ENCODE measurements at places on chromosomes 4 and X. TPM values are rescaled to one million over a fixed set of nuclear protein-coding genes. Genes with fewer than 3 reads are reported as not detected.

DNA sequence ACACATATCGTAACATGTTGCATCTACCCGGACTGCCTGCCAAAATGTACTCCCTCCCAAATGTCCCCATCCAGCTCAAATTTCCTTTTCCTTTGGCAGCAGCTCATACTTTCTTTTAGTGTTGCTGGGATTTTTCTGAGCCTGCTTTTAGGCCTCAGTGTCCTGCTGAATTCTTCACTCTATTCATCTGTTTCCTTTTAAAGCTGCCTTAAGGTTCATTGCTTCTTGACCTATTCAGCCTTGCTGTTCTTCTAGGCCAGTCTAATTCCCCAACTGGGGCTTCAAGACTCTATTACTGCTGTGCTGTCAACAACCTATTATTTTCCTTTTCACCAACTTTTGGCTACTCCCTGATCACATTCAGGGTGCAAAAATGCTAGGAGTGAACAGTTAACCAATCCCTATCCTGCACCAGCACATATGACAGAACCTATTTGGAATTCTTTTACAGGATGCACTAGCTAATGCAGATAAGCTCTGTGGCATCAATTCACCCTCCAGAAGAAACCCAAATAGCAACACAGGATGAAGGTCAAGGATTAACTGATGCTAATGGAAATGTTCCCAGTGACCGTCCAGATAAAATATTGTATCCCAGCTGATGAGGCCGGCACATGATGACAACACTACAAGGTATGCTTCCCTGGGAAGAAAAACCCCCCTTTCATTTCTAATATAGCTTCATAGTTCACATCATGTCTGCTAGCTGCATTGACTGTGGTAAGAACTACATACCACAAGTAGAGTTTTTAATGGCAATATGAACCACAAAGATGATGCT is 114.7 kb upstream of the TTC29 start:
- peaks cover 2% of the 10 kb centered on the region for H3K36me3 ChIP-seq
- no peak overlapping the region for H3K4me3 ChIP-seq
- peaks cover 10% of the 10 kb centered on the region for H3K4me1 ChIP-seq
- no peak overlapping the region for H3K27ac ChIP-seq
- H3K27me3 ChIP-seq: peaks cover 3% of the 10 kb centered on the region

DNA sequence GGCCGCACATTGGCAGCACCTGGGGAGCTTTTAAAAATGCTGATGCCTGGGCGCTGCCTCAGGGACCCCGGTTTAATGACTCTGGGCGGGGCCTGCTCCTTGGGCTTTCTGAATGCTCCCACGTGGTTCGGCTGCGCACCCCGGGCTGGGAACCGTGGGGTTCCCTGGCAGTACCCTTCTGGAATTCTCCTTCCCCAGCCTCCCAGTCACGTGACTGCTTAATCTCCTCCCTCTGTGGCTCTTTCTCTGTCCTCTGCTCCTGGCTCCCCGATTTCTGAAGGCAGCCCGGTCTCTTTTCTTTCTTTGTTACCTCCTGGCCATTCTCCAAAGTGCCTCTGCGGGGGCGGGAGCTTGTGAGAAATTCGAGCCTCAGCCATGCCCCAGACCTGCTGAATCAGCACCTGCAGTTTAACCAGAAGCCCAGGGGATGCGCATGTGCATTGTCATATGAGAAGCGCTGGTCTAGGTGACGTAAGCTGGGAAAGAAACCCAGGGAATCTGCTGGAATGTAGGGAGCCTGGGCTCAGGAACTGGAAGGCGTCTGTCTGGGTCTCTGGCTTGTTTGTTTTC is 16.6 kb downstream of the CLCN4 start:
- no peak for DNase-seq
- no peak overlapping the region for H3K27ac ChIP-seq
- no peak overlapping the region for H3K4me3 ChIP-seq
- H3K4me1 ChIP-seq: peaks cover 5% of the 10 kb centered on the region

DNA sequence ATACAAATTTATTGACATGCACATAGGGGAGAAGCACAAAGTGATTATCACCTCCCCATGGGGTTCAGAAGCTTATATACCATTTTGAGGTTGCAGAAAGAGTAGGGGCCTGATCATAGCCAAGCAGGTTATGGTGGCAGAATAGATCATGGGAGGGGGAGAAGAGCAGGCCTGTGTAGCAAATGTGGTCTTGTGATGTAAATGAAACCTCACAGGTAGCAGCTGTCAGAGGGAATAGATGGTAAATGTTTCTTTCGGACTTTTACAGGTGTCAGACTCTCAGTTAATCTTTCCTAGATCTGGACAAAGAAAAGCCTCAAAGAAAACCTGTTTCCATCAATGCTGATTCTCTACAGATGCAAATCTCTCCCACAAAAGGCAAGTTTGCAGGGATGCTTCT is 84.4 kb downstream of the CFAP299 start:
- H3K27ac ChIP-seq: no peak overlapping the region
- H3K4me3 ChIP-seq: no peak overlapping the region
- no peaks in the 10 kb centered on the region for H3K27me3 ChIP-seq
- H3K36me3 ChIP-seq: peaks cover 2% of the 10 kb centered on the region

- no peak overlapping the region for H3K27ac ChIP-seq
- no peak for DNase-seq
- no peak overlapping the region for H3K4me3 ChIP-seq
- no peaks in the 10 kb centered on the region for H3K36me3 ChIP-seq
- peaks cover 11% of the 10 kb centered on the region for H3K4me1 ChIP-seq
These were observed 314.9 kb upstream of the TEX13C start for GRCh38 chrX:125004799-125005198.

- no peak overlapping the region for H3K27ac ChIP-seq
- no peak for DNase-seq
- no peaks in the 10 kb centered on the region for H3K4me1 ChIP-seq
- H3K27me3 ChIP-seq: no peaks in the 10 kb centered on the region
These were observed 44.5 kb upstream of the PGRMC2 start for GRCh38 chr4:128332081-128332480.

DNA sequence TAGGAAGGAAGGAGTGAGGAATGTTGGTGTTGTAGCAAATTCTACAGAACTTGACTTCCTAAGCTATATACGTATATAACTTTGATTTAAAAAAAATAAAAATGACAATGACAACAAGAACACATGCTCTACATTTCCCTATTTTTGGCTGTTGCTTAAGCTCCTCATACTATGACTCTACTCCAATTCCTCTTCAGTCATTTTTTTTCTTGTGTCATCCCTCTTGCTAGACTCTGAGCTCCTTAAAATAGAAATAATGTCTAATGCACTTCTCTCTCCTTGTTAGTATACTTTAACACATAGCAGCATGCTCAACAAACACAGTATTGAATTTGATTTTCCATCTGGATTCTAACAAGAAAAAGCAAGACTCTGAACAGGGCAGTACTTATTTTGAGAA is 144.0 kb downstream of the HDX start:
- no peaks in the 10 kb centered on the region for H3K4me1 ChIP-seq
- no peak overlapping the region for H3K4me3 ChIP-seq
- H3K27me3 ChIP-seq: no peaks in the 10 kb centered on the region
- H3K27ac ChIP-seq: no peak overlapping the region
- no peaks in the 10 kb centered on the region for H3K36me3 ChIP-seq

- no peak for DNase-seq
- no peak overlapping the region for H3K27ac ChIP-seq
- H3K36me3 ChIP-seq: no peaks in the 10 kb centered on the region
These were observed 128.7 kb downstream of the MSL3 start for GRCh38 chrX:11886745-11887144.

- H3K4me3 ChIP-seq: no peak overlapping the region
- no peak overlapping the region for H3K27ac ChIP-seq
These were observed 17.1 kb downstream of the SPON2 start for GRCh38 chr4:1155314-1155713.

- H3K4me3 ChIP-seq: peak overlapping the region; percentile 69
- H3K27ac ChIP-seq: peak overlapping the region; percentile 61
- peaks cover 13% of the 10 kb centered on the region for H3K27me3 ChIP-seq
- peaks cover 9% of the 10 kb centered on the region for H3K4me1 ChIP-seq
- DNase-seq: no peak
- peaks cover 5% of the 10 kb centered on the region for H3K36me3 ChIP-seq
These were observed 1.3 kb downstream of the FAM53A start for GRCh38 chr4:1682860-1683259.

Gene PPBP
- not detected for total RNA-seq

Gene ADAD1
- not detected for total RNA-seq

Gene CLDN22
- total RNA-seq: not detected

Gene MAGEB2
- total RNA-seq: not detected

Gene CSAG1
- not detected for total RNA-seq

Gene ATP2B3
- not detected for total RNA-seq

Gene EPHA5
- not detected for total RNA-seq

All from activated CD8-positive, alpha-beta memory T cell treated with anti-CD3 and anti-CD28 coated beads, Interleukin-2, amount 10 ng/mL, durations not matched to agents 7 days and 5 days (primary cell).